ENCODE measurements at places on chromosomes 3 and 15.

GRCh38 chr3:169969174-169970095 lies 2.8 kb downstream of the SEC62 start:
- no peak for DNase-seq

- DNase-seq = no peak
Measured at GRCh38 chr15:91216000-91216399, 115.9 kb downstream of the SV2B start.

DNA sequence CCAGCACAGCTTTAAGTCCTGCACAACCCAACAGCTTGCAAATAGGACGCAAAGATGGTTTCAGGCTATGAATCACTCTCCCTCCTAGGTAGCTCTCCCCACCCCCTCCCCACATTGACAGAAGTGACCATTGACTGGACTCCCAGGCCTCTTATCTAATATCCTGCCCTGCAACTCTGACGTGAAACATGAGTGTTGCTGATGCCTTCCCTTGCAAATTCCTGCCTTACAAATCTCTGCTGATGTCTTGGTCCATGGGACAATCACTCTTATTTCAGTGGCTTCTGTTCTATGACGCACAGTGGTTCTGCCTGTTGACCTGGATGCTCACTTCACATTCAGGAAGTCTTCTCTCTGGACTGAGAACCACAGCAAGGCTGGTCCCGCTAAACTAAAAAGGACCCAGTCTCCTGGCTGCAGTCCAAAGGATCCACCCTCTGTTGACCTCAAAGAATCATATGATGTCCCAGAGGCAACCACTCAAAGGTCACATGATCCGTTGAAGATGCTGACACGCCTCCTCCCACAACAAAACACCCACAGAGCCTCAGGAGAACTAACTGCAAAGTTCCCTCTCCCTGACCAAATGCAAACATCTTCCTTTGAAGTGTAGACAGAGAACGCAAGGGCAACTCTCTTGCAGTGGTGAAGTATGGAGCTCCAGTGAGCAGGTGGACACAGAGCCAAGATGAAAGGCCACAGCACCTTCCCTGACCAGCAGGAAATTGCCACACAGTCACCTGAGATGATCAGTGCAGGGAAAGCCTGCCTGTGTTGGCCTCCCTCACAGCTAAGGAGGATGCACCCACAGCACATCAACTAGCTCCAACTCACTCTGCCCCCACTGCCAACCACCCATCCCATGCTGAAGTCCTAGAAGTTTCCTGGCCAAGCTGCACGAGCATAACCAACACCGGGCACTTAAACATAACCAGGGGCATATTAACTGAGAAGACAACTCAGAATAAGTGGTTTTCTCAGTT lies 112.3 kb downstream of the ADAMTS17 start:
- no peak for DNase-seq

- no peak for DNase-seq
Measured at GRCh38 chr3:167198949-167199600, 181.0 kb downstream of the ZBBX start.

GRCh38 chr3:17577796-17578520 lies 164.5 kb downstream of the TBC1D5 start:
- DNase-seq = no peak

- DNase-seq = no peak
Measured at GRCh38 chr15:97929456-97930229, 30.9 kb upstream of the ARRDC4 start.

DNA sequence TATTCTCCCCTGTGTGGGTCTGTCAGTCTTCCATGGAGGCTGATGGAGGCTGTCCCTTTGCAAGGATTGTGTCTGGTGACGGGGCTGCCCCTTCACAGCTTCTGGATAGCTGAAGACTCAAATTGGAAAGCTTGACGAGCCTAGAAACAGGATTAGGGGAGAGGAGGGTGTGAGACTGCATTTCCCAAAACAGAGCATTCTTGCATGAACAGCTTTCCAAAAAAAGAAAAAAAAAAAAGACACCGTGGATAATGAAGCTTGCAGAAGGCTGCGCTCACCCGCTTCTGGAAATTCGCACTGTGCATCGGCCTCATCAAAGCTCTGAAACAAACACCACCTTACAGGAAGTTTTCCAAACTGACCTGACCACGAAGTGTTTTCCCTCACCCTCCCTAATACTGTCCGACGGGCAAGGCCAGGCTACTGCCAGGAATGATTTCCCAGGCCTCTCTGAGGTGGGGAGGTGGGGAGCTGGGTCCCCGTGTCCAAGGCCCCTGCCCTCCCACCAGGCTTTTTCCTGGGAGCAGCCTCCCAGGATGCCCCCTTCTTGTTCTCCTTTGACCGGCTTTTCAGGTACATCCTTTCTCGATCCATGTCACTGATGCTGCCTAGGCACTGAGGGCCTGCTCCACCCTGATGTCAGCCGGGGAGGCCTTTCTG lies 24.9 kb upstream of the MUC4 start:
- DNase-seq = no peak

- DNase-seq = no peak
Measured at GRCh38 chr15:70507772-70508371, 255.5 kb downstream of the UACA start.

DNA sequence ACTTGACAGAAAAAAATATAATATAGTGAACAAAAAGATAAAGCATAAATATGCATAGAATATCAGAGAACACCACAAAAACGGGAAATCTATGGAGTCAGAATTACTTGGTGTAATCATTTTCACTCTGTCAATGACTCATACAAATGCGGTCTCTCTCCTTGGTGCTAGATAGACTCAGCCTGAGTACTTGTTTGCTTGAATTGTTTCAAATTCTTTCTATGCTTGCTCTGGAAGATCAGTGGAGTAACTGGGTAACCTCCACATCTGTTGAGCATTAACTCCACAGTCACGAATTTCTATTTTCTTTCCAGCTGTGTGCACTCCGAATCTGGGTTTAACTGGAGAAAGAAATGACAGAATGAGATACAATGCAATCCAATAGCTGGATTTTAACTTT lies 760.4 kb downstream of the ZPLD1 start:
- no peak for DNase-seq

DNA sequence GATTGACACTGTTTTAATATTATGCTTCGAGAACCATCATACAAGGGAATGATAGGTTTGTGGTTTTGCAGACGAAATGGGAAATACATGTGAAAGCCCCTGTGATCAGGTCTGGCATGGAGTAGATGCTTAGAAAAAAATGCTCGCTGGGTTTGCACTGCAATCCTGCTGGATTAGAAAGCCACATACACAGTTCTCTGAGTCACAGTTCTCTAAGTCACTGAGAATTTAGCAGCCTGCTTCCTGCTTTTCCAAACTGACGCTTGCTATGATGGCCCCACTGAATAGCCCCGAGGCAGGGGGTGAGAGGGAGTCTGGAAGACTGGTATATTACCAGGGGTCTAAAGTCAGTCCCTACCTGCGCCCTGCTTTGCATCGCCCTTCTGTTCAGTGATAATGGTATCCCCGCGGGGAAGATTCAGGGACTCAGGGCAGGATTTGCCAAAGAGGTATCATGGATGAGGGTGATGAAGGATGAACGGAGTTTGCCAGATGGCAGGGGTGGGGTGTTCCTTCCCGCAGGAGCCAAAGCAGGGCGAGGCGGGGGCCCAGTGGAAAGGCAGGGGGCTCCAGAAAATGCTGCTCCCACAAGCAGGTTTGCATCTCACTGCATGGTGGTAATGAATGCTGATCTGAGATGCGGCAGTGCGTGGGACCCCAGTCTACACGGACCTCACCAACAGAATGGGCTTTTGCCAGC lies 82.3 kb downstream of the IQSEC1 start:
- DNase-seq = no peak

DNA sequence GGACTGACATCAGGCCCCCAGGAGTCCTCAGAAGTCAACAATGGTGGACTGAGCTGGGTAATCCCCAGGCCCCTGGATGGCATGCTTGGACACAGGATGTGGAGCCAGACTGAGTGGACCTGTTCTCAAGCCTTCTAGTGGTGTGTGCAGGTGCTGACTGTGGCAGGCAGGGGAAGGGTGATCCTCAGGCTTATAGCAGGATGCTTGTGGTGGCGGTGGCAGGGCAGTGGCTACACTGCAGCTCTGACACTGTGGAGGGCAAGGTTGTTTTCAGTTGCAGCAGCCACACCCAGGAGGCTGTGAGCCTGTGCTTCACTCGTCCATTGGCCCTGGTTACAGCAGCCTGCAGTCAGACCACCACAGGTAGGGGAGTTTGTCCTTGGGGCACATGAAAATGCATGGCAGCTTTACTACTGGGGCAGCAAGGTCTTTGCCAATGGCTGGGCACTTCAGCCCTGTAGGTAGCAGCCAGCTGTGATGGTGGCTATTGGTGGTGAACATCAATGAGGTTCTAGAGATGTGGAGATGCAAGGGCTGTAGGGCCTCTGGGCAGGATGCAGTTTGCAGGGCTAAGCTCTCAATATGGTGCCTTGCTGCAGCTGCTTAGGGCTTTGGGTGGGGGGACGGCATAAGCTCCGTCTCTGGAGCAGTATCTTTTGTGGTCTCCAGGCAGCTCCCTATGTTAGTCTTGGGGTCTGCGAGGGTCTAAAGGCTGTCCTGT lies 17.5 kb upstream of the MYO5A start:
- no peak for DNase-seq

- DNase-seq = no peak
Measured at GRCh38 chr15:92502930-92503857, 109.5 kb downstream of the ST8SIA2 start.
